Mononuclear cell (primary cell): ENCODE measurements at places on chromosomes 1 and 21. TPM values are rescaled to one million over a fixed set of nuclear protein-coding genes. Genes with fewer than 3 reads are reported as not detected.

Gene PRRX1
- total RNA-seq = not detected

Gene CFHR5
- total RNA-seq = not detected

Gene LCE1F
- not detected for total RNA-seq

Gene GRHL3
- total RNA-seq = not detected

Gene SLC45A1
- total RNA-seq = not detected

Gene TRIM67
- under 0.01 TPM for total RNA-seq

Gene GSTM1
- total RNA-seq = not detected

Gene ACTA1
- not detected for total RNA-seq

Gene OR2L2
- total RNA-seq = under 0.01 TPM

Gene FCRL2
- total RNA-seq = 4.0 TPM

Gene LDLRAD1
- total RNA-seq = not detected

Gene EDN2
- not detected for total RNA-seq

Gene PBX1
- total RNA-seq = 4.2 TPM

Gene SPRR2A
- not detected for total RNA-seq

Gene ERICH3
- total RNA-seq = under 0.01 TPM

Gene PRDM15
- total RNA-seq = 8.1 TPM

Gene CFAP107
- total RNA-seq = not detected

Gene HPCA
- not detected for total RNA-seq

Gene UBL4B
- total RNA-seq = not detected

Gene SLAMF1
- 30.0 TPM for total RNA-seq

Gene TCHHL1
- total RNA-seq = not detected

Gene TBX15
- total RNA-seq = 0.21 TPM

Gene MIXL1
- not detected for total RNA-seq

Gene SAMD11
- total RNA-seq = not detected

Gene C1orf116
- total RNA-seq = 0.63 TPM

Gene VWA5B1
- total RNA-seq = not detected

Gene CFH
- total RNA-seq = 1.6 TPM

Gene TAL1
- 10.8 TPM for total RNA-seq

Gene HOOK1
- total RNA-seq = 8.8 TPM

Gene CHIA
- total RNA-seq = under 0.01 TPM

Gene TMCC2
- total RNA-seq = 4.3 TPM

Gene HTR6
- 0.31 TPM for total RNA-seq

Gene AIM2
- 2.1 TPM for total RNA-seq

Gene CTXND2
- not detected for total RNA-seq

Gene EXTL1
- total RNA-seq = under 0.01 TPM

Gene RNF186
- not detected for total RNA-seq

Gene IL10
- 5.0 TPM for total RNA-seq

Gene RHBDL2
- total RNA-seq = not detected

Gene MRTO4
- 5.4 TPM for total RNA-seq
